ENCODE measurements at places on chromosomes 12 and 14.

GRCh38 chr12:15049461-15050153 is 76.8 kb downstream of the PDE6H start:
- no peak for DNase-seq

- DNase-seq, result no peak
Observed at GRCh38 chr14:82641050-82641540, 1107.4 kb upstream of the SEL1L start.

- no peak for DNase-seq
Observed at GRCh38 chr12:93376436-93377251, 1.1 kb upstream of the NUDT4 start.

DNA sequence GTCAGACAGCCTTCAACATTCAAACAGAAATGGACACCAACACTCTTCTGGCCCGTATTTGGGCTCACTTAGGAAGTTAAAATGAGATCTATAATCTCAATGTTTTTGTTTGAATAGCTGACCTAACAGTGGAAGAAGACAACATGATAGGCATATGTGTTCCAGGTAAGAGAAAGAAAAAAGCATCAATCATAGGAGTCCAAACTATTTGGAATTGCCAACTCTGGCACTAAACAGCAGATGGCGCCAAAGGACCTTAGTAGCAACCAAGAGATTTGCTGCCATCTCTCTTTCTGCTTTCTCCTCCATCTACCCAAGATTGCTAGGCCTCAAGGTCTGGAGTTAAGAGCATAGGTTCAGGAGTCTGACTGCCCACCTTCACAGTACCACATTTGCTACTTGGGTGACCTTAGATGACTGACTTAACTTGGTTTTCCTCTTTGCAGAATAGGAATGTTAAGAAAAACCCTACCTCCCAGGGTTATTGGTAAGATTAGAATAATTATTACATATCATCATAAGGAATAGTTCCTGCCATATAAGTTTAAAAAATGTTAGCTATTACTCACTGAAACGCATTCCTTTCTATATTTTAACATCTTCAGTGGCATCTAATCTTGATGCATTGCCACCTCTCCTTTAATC is 30.2 kb downstream of the PEX5 start:
- DNase-seq, result peak; percentile 79

DNA sequence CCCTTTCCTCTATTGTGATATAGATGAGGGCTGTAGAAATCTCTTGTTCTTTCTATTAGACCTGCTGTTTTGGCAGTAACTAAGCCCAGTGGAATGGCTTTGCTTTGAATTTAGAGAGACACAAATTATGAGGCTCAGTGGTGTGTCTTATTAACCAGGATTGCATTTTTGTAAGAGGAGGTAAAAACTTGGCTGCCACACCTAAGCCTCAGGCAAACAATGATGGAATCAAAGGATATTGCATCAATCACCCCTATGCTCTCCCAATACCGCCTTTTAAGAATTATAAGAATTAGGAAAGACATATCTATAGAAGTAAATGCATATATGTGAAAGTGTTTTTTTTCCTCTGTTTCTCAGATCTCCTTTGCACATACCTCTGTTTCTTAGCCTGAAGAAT is 63.3 kb downstream of the ACSS3 start:
- DNase-seq, result no peak

DNA sequence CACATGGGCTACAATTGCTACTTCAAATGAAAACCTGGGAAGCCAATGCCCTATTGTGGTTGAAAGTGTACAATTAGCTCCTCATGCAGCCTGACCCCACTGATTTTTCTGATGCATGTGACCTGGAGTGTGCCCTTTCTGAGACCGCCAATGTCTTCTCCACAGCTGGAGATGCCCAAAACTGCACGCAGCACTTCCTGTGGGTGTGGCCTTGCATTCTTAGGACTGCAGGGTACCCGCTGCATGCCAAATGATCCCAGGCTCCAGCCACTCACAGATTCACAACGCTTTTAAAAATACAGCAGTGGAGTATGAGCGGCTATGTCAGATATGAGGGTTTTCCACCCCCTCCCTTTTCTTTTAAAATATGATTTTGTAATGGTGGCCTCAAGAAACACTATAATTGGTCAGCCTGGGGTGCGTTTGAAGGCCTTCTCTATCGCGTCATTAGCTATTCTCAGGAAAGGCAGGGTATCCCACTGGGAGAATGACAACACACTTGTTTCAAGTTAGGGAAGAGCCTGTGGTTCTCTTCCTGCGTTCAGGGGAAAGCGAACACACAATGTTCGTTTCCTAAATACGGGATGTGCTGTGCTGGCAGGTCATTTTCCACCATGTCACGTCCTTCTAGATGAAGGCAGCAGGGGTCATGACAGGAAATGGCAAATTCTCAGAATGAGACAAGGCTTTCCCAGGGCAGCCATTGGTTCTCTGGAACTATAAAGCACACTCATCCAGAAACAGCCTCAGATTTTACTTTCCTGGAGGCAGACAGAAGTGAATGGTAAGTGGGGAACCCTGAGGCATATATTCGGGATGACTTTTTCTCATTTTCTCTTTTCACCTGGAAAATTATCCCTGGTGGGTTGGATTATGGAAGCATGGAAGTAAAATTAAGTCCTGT is at the start of gene APOLD1:
Gene APOLD1, plus strand, starts transcription at position 749 of the 904 bp plus-strand sequence. Its CDS starts 33 bp downstream, at position 782.
- no peak for DNase-seq

- no peak for DNase-seq
Observed at GRCh38 chr14:97458255-97458654, 661.1 kb downstream of the VRK1 start.

DNA sequence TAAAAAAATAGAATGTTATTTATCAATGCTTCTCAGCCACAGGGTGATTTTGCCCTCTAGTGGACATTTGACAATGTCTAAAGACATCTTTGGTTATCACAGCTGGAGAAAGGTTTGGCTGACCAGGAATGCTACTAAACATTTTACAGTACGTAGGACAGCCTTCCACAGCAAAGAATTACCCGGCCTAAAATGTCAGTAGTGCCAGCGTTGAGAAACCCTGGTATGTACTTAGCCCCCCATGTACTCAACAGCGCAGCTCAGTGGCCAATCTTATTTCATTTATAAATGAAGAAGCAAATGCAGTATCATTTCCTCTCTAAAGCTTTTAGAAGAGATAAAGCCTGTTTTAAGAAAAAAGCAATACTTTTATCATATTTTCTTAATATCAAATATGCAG is 5.8 kb downstream of the MARK3 start:
- peak; percentile 58 for DNase-seq

DNA sequence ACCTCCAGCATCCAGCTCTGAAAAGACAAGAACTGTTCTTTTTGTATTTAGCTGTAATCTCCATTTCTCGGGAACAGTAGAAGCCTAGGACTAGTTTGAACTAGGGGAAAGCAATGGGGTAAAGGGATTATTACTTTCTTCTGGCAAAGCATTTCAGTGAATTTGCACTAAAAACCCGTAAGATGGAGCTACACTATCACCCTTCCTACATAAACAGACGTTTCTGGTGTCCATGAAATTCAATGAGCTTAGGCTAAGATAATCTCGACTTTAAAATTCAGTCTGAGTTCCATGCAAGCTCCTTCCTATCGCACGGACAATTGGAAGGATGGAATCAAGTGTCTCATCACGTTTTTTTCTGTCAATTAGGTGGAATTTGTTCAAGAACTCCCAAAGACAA is 24.0 kb downstream of the ACSM4 start:
- DNase-seq, result no peak

GRCh38 chr12:125159702-125160101 is 94.5 kb downstream of the AACS start:
- no peak for DNase-seq

- no peak for DNase-seq
Observed at GRCh38 chr14:32307881-32308582, 21.1 kb upstream of the AKAP6 start.

DNA sequence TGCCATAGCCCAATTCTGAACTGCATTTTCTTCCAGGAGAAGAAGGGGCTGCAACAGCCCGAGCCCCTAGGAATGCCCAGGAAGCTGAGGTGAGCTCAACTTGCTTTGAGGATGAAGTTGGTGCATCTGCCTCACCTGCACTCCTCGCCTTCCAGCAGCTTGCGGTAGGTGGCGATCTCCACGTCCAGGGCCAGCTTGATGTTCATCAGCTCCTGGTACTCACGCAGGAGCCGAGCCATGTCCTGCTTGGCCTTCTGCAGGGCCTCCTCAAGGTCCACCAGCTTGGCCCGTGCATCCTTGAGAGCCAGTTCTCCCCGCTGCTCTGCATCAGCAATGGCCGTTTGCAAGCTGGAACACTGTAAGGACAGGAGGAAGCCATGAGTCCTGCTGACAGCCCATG is 6.0 kb downstream of the KRT75 start:
- DNase-seq, result no peak

- peak; percentile 93 for DNase-seq
Observed at GRCh38 chr12:401235-402028, at the start of gene CCDC77. CCDC77 (plus strand) TSS chr12:401644; CDS start chr12:409384, 7,740 bp downstream.

DNA sequence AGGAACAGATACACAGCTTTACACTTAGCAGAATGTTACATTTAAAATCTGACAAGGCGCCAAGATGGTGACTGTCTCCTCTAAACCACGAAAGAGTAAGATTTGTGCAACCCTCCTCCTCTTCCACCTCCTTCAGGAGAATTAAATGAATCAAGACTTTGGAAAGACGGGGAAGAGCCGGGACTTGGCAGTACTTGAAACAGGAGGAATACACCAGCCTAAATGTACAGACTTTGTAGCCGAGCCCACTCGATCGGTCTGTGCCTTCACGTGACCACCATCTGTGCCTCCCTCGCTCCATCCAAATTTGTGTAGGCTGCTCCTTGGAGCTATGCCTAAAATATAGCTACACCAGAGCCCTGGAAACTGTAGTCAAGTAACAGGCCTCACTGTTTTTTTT is 38.3 kb downstream of the SSPN start:
- DNase-seq, result no peak

GRCh38 chr14:94019329-94019728 is 6.8 kb upstream of the OTUB2 start:
- DNase-seq, result no peak

- no peak for DNase-seq
Observed at GRCh38 chr12:87667378-87667777, 361.8 kb downstream of the C12orf50 start.

- DNase-seq, result no peak
Observed at GRCh38 chr12:1544996-1545700, 49.2 kb downstream of the FBXL14 start.

GRCh38 chr12:34625116-34625515 is 602.8 kb downstream of the ALG10 start:
- DNase-seq, result no peak

Measured in CD4-positive, alpha-beta T cell treated with Interleukin-6 for 4 hours (primary cell).